HuH-7.5 (cell line): ENCODE measurements at places on chromosomes 7 and 10.

- no peak for DNase-seq
Observed at GRCh38 chr10:112223725-112224124, 40.2 kb upstream of the GPAM start.

DNA sequence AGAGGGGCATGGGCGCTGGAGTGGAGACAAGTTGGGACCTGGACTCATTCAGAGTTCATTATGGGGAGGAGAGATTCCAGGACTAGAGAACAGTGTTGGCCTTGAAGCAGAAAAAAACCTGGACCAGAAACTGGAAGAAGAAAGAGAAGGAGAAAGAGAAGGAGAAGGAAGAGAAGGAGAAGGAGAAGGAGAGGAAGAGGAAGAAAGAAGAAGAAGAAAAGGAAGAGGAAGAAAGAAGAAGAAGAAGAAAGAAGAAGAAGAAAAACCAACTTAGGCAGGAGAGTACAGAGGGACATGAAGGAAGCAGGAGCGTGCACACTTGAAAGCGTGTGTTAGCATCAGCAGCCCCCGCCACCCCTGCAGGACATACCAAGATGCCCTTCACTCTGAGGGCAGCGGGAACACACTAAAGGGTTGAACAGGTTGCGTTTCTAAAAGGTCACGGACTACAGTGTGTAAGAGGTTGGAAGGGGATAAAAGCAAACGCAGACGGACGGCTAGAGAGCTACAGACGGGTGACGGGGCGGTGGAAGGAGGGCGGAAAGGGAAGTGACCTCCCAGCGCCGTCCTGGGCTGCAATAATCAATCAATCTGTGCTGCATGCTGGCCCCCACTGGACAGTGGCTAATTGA lies 95.3 kb downstream of the SEC61G start:
- no peak for DNase-seq

DNA sequence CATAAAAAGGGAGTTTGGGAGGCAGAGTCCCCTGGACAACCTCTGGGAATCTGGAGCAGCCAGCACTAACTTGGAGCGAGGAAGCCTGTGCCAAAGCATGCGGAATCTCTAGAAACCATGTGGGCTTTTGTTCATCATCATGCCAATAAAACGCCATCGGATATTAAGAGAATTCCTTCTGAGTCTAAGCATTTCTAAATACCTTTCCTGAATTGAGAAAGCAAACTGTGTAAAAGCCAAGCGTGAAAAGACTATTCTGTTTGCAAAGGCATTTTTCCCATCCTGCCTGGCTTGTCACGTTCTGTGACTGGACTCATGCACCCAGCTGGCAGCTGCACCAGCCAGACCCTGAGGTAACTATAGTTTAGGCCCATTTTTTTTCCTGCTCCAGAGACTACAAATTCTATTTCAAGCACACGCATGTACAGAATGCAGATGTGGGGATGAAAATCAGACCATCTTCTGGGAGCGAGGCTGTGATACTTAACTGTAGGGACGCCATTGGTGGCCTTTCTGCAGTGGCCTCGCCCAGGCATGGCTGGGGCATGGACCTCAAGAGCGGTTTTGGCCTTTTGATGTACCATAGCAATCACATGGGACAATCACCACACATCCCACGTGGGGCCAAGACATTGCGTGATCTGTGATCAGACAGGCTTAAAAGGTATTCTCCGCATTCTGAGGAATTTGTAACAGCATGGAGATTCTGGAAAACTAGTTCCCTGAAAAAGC lies 218.9 kb downstream of the KIAA1217 start:
- no peak for DNase-seq

- peak; percentile 25 for DNase-seq
Observed at GRCh38 chr7:94907811-94908322, 473 bp downstream of the PPP1R9A start.

GRCh38 chr10:110323503-110323902 lies 18.8 kb upstream of the SMNDC1 start:
- DNase-seq, result no peak

- DNase-seq, result no peak
Observed at GRCh38 chr7:121302214-121302745, 26.5 kb upstream of the WNT16 start.

GRCh38 chr10:18737236-18737635 lies 78.0 kb downstream of the ARL5B start:
- no peak for DNase-seq

- DNase-seq, result no peak
Observed at GRCh38 chr10:3755440-3756359, 29.3 kb downstream of the KLF6 start.

GRCh38 chr7:143387156-143387975 lies 6.2 kb downstream of the ZYX start:
- DNase-seq, result no peak

DNA sequence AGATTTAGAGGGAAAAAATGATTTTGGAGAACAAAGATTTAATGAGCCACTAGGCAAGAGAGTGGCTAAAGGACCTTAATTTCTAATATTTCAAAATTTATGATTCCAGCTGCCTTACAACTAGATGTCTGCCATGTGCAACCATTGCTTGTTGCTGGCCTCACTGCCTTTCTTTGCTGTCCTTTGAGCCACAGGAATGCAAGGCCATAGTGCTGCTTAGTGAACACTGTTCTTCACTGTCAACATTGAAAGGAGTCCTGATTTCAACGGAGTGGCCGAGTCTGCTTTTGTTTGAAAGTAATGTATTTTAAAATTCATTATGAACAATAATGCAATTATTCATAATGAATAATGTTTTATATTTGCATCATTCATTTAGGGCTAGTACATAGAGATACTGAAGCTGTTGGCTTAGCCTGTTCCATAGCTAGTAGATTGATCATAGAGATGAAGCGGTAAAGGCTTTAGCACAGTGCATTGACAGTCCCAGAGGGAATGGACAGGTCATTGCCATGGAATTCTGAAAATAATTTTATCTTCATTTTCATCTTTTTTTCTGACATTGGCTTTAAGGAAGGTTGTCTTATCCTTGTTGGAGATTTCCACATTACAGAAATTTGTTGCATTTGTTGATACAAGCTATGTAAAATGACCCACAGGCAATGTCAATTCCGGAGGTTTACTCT lies 544.1 kb downstream of the AUTS2 start:
- no peak for DNase-seq

DNA sequence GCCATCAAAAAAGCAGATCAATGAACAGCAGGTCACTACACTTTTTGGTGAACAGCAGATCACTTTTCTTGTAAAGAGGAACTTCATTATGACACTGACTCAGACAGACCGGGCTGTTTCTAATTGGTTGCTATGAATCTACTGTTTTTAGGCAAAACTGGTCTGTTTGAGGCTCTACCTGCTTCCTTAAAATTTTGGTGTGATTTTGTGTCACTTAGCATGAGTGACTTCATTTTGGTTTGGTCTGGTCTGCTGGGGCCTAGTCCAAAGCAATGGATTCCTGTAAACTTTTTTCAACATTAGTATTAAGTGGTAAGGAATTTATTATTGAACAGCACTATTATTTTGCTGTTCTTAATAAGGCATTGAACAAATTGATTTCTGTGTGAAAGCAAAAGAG lies 41.8 kb upstream of the C10orf71 start:
- no peak for DNase-seq

DNA sequence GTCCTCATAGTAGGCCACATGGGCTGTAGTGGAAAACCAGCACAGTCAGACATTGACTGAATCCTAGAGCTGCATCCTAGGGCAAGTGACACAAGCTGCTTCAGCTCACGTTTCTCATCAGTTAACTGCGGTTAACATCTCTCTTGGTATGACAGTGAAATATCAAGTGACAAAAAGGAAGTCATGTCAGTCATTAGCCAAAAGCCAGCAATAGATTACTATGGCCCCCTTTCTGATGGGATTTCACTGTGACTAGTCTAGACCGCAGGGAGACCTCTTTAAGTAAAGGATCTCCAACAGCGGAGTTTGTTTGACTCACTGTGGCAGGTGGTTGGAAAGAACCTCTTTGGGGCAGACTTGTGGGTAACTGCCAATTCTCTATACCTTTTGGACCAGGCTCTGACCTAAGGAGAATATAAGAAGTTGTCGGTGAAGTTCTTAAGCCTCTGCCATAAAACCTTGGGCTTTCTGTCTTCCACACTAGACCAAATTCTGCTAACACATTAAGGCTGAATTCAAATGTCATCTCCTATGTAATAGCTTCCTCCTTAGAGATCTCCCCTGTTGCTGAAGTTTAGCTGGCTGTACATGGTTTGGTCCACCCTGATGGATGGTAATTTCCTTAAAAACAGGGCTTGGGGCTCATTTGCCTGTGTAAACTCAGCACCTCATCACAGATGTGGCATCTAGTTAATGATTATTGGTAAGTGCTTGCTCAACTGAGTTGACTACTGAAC lies 115.3 kb downstream of the SGMS1 start:
- peak; percentile 13 for DNase-seq

DNA sequence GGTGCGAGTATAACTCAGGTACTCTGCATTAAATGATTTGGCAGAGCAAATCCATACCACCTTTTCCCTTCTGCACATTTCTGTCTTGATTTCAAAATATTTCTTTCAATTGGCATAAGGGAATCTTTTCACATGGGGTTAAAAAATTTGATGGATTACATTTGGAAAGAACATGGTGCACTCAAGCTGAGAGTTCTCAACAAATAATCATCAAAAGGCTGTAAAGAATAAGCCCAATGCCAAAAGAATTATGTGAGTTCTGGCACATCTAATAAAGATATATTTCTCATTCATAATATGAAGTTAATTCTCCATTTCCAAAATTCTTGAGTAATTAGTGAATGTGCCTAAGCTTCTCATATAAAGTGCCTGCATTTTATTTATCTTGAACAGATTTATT lies 223.1 kb downstream of the GPR37 start:
- DNase-seq, result no peak

DNA sequence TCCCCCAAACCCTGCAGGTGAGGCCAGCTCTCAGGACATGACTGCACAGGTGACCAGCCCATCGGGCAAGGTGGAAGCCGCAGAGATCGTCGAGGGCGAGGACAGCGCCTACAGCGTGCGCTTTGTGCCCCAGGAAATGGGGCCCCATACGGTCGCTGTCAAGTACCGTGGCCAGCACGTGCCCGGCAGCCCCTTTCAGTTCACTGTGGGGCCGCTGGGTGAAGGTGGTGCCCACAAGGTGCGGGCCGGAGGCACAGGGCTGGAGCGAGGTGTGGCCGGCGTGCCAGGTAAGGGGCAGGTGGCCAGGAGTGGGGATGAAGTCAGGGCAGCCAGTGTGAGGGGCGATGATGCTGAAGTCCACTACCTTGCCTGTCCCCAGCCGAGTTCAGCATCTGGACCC lies 8.3 kb upstream of the ATP6V1F start:
- DNase-seq, result no peak
